ENCODE measurements at places on chromosomes 3 and 15. TPM values are rescaled to one million over a fixed set of nuclear protein-coding genes. Genes with fewer than 3 reads are reported as not detected.

GRCh38 chr3:100603469-100603868 is 5.9 kb upstream of the ADGRG7 start:
- no peak for DNase-seq

DNA sequence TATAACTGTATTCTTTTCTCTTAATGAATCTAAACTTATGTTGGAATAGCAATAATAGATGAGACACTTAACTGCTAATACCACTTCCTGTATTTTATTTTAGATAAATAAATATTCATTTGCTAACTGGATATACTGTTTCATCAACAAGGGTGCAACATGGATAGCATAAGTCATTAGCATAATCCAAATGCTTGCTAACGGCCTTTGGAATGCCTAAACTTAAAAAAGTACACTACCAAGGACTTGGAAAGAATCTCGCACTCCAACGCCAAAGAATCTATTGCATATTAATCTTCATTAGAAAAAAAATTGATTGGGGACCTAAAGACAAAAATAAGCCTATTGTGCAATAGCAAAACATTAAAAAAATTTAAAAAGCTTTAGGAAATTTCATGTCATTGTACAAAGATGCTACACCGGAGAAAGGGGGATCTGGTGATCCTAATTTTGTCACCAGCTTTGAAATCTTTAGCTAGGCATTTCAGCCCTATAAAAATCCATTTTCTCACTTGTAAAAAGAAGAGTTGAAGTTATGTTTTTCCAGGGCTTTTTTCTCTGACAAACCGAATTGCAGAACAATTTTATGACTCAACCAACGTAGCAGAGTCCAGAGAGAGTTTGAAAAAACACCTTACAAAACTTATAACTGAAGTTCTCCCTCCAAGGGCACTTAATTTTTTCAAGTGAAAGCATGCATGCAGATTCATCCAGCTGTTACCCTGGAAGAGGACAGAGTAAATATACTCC is 4.1 kb downstream of the VGLL3 start:
- DNase-seq: no peak

DNA sequence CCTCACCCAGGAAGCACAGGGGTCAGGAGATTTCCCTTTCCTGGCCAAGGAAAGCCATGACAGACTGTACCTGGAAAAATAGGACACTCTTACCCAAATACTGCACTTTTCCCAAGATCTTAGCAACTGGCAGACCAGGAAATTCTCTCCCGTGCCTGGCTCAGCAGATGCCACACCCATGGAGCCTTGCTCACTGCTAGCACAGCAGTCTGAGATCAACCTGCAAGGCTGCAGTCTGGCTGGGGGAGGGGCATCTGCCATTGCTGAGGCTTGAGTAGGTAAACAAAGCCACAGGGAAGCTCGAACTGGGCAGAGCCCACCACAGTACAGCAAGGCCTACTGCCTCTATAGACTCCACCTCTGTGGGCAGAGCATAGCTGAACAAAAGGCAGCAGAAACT is 567.3 kb upstream of the LMCD1 start:
- no peak for DNase-seq

DNA sequence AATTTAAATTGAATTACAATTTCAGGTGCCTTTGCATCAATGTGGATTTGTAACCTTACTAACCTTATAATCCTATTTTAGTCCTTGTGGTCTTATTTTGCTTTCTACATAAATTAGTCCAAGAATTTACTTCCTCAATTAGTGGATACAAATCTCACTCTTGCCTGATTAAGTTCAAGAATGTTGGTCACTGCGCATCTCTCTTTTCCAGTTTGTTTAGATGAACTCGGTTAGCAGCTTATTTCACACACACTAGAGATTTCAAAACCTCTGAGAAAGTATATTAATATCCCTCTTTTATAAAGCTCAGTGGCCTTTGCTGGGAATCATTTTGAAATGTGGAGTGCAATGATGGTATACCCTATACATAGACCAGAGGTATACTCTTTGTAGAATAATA is 243.4 kb downstream of the DTWD1 start:
- no peak for DNase-seq

- DNase-seq: no peak
Observed at GRCh38 chr3:119245778-119246177, 5.1 kb upstream of the B4GALT4 start.

DNA sequence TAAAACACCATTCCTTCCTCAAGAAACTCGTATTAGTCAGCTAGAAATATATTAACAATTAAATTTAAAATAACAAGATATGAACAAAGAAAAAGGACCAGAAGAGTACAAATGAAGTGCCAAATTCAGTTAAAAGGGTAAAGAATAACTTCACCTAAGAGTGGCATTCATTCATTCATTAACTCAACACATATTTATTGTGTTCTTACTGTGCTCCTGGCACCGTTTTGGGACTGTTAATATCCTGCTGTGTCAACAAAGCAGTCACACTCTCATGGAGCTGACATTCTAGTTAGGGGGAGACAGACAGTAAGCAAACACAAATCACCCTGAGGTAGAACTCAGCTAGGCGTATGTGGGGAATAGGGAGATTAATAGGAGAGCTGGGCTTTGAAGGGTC is 123.6 kb upstream of the DPPA4 start:
- no peak for DNase-seq

Gene PTX3
- not detected for total RNA-seq

Gene MESP2
- total RNA-seq: not detected

Gene PAK2
- total RNA-seq: 81.2 TPM

Gene PLD1
- total RNA-seq: 0.59 TPM

DNA sequence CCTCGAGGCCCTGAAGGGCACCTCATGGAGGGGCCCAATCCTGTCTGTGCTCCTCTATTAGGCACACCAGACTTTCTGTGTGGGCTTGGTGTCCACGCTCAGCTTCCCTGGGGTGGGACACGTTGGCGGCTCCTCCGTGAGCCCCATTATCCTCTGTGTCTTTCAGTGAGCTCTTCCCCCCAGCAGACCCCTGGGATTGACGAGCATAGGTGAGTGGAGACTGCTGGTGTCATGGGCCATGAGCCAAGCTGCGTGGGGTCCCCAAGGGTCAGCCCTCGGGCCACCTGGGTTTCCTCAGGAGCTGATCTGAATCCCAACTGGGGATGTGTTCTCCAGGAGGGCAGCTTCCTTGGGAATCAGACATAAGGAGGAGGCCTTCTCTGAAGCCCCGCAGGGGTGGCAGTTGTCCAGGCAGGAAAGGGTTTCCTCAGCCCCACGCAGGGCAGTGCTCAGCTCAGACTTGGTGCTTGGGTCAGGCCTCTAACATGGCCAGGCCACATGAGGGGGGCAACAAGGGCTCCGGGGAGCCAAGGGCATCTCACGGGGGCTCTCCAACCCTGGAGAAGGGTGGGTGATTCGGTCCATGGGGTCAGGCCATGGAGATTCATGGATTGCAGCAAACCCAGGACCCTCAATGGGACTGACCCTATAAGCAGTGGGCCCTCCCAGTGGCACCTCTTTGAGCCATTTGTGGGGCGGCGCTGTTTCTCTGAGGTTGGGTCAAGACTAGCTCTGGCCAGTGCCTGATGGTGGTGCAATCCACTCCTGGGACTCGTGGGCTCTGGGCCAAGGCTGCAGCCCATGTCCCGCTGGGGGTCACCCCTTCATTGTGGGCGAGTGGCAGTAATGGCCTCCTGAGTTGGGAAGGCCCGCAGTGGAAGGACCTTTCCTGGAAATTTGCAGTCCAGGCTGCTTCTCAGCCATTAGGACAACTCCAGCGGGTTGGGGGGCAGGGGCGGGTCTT is 222.5 kb downstream of the SNRPN start:
- no peak for DNase-seq

DNA sequence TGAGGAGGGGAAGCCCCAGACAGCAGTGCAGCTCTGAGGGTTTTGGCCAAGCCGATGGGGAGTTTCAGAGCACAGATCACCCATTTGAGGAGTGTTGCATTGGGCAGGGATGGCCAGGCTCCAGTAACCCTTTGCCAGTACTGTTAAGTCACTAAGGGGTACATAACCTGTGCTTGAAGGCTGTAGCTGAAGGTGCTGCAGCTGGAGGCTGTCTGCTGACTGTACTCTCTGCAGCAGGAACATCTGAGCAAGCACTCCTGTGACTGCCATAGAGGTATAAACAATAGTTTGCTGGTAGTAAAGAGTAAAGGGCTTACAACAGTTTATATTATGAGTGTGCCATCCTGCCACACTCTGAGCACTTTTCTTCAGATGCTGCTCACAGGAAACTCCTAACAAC is 297.8 kb downstream of the EPHA3 start:
- no peak for DNase-seq

DNA sequence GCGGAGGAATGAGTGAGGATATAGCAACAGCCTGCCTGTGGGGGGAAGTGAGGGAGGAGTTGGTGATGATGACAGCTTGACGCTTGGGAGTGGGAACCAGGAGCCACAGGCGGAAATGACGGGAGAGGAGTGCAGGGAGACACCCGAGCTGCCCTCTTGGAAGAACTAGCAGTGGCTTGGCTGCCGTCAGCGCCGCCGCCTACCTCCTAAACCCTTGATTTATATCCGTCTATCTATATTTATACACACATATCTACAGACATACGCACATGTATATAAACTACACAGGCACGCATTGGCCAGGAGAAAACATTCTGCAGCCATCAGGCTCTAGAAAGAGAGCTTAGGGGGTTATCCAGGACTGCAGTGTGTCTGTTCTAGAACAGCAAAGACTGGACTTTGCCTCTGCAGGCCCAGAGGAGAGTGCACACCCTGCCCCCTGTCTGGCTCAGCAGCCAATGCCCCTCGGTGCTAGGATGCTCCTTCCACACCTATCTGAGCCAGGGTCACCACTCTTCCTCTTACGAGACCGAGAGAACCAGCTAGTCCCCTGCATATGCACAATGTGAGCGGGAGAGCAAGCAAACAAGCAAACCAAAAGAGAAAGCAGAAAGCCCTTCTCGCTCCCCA is 45.3 kb upstream of the MAGEF1 start:
- DNase-seq: no peak

Gene SPTBN5
- total RNA-seq: 0.31 TPM

GRCh38 chr3:49703443-49703927 is 14.1 kb downstream of the RNF123 start:
- DNase-seq: peak; percentile 41

GRCh38 chr15:71259866-71260265 is 144.6 kb downstream of the THSD4 start:
- no peak for DNase-seq

GRCh38 chr3:194541483-194541882 is 54.7 kb upstream of the ATP13A3 start:
- DNase-seq: no peak

DNA sequence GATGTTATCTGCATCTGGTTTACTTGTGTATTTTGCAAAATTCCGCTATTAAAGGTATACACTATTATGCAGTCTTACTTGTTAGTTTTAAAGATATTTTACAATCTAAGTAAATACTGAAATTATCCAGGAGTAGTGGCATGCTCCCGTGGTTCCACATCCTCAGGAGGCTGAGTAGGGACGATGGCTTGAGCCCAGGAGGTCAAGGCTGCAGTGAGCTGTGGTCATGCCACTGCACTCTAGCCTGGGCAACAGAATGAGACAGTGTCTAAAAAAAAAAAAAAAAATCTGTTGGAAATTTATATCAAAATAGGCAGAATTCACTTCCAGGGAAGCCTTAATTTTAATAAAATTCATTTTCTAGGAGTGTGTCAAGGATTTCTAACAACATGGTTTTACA is 27.7 kb upstream of the HYKK start:
- no peak for DNase-seq

- DNase-seq: no peak
Observed at GRCh38 chr3:30343861-30344260, 262.5 kb upstream of the TGFBR2 start.

DNA sequence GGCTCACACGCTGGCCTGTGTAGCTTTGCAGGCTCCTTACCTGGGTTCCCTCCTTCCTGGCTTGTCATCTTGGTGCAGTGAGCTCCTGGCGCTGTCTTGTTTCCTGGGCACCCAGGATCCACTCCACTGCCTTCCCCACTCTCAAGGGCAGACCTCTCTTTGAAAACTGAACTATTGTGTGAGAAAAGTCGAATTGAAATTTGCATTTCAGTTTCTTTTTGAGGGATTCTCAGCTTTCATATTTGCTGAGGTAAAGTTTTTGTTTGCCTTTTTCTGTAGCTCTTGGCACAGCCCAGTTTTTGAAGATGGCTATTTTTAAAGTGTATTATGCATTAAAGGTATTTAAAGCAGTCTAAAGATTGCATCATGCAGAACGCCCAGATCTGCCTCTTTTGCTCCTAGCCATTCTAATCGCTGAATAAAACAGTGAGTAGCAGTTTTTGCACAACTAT is 70.1 kb downstream of the CCK start:
- no peak for DNase-seq

Gene SCAANT1
- not detected for total RNA-seq

Gene FGF12
- total RNA-seq: not detected

Gene LRTM1
- not detected for total RNA-seq

GRCh38 chr3:49656541-49657112 is 17.5 kb upstream of the APEH start:
- no peak for DNase-seq
